Nucleus accumbens (tissue), 56 donors: ENCODE measurements at places on chromosomes 4 and X.

GRCh38 chr4:5134620-5135019, 83.3 kb downstream of the STK32B start:
- no peak for DNase-seq

DNA sequence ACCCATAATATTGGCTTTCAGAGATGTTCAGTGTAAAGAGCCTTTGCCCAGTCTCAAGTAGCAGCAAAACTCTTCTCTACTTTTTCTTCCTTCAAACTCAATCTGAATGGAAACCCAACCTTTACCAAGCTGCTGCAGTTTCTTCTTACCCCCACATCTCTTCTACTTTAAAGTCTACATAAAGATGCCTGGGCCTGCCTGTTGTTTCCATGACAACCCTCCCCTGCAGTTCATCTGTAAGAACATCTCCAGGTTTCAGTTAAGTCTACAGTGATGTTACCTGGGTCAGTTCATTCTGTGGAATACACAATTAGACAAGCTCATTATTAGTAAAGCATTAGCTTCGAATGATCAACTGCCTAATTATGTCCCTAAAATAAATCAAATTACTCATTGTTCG, 81.4 kb downstream of the SPANXN3 start:
- no peak for DNase-seq

GRCh38 chr4:60033826-60034225, 1166.3 kb upstream of the ADGRL3 start:
- no peak for DNase-seq

DNA sequence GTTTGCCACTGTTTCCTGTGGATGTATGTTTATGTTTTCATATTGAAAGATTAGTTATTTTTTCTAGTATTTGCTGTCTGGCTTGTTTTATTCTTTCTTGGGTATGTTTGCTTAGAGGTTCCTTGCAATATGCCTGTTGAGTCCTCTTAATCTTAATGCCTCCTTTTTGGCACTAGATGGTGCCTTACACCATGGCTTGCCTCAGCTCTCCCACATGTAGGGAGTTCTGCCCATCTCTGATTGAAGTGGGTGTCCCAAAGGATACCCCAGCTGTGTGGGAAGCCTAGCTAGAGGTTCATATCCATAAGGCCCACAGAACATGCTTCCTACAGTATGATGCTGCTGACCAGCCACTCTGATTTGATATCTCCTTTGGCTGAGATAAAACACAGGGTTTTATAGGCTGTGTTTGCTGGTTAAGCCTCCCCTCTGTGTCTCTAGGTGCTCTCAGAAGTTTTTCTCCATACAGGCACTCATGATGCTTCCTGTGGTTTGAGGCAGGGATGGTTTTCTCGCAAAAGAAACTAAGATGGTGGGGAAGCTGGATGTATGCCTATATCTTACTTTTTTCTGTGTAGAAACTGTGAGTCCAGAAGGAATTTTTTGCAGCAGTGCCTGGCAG, 162.4 kb downstream of the ASB9 start:
- DNase-seq: no peak

DNA sequence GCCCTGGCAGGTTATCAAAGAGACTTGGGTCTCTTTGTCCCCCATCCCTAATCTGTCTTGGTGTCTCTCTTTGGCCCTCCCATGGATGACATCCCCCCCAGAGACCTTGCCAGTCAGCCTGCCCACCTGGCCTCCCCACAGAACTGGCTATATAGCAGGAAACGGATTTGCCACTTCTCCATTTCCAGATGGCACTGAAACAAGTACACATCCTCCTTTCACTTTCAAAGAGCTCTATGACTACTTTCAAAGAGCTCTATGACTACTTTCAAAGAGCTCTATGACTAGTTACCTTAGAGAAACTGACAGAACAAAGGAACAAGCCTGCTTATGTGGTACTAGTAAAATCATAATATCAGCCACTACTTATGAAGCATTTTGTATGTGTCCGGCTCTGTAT, 175.3 kb downstream of the MAML3 start:
- DNase-seq: no peak

DNA sequence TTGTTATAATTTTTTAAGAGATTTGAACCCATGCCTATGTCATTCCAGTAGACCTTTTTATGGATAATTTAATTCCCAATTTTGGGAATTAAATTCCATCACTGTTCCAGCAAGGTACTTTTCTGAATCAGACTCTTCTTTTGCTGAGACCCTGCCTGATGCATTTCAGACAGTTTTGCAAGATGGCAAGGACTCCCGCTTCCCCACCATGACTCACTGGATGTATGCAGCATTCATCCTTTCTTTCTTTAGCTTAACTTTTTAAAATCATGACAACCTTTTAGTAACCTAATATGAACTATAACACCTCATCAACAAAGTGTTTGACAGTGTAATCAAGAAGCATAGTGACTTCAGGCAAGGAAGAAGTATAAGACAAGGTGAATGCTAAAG, 178.1 kb upstream of the LEF1 start:
- DNase-seq: no peak

GRCh38 chr4:64538219-64538618, 129.0 kb upstream of the TECRL start:
- DNase-seq: no peak

DNA sequence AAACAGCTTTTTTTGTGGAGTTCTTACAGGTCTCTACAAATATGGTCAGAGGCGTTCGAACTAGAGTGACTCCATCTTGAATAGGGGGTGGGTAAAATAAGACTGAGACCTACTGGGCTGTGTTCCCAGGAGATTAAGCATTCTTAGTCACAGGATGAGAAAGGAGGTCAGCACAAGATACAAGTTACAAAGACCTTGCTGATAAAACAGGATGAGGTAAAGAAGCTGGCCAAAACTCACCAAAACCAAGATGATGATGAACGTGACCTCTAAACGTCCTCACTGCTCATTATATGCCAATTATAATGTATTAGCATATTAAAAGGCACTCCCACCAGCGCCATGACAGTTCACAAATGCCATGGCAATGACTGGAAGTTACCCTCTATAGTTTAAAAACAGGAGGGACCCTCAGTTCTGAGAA, 42.8 kb upstream of the SPP1 start:
- DNase-seq: no peak

DNA sequence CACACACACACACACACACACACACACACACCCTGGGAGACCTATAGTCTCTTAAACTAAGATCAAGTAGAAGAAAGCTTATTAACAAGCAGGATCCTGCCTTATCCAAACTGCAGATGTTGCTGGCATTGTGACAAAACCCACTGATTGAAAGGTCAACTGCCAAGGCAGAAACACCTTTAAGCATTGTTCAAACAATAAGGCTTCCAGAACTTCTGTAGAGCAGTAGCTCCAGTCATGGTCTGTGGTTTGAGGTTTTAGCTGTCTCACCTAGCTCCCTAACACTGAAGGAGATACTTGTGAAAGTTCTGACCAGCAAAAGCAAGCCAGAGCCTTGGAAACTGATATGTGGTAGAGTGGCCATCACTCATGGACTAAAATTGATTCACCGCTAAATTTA, 59.8 kb downstream of the PTCHD1 start:
- no peak for DNase-seq

- no peak for DNase-seq
These were observed 228.5 kb upstream of the RASGEF1B start for GRCh38 chr4:81700189-81700588.

DNA sequence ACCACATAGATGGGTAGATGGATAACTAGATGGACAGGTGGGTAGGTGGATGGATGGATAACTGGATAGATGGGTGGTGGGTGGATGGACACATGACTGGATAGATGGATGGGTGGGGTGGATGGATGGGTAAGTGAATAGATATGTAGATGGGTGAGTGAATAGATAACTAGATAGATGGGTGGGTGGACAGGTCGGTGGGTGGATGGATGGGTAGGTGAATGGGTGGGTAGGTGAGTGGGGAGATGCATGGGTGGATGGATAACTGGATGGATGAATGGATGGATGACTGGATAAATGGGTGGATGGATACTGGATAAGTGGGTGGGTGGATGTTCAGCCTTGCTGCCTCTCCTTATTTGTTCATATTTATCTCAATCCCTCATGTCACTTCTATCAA, 52.1 kb upstream of the MTNR1A start:
- no peak for DNase-seq

DNA sequence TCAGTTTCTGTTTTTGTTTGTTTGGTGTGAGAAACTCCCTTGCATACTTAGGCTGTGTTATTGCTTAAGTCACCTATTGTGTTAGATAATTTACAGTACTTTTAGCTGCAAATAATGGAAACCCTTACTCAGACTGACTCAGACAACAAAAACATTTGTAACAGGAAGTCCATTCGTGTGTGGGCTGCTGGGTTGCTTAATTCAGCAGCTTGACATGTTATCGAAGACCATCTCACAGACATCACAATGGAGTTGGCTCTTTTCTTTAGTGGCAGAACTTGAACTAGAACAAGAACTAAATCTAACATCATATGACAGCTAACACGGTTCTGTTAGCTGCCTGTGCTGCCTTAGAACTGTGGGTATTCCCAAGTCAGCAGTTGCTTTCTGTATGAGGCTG, 9.9 kb upstream of the GABRE start:
- DNase-seq: no peak

- DNase-seq: no peak
These were observed 49.4 kb upstream of the CAMK2D start for GRCh38 chr4:113810906-113811305.
